ENCODE measurements at places on chromosomes 7 and 10. TPM values are rescaled to one million over a fixed set of nuclear protein-coding genes. Genes with fewer than 3 reads are reported as not detected.

DNA sequence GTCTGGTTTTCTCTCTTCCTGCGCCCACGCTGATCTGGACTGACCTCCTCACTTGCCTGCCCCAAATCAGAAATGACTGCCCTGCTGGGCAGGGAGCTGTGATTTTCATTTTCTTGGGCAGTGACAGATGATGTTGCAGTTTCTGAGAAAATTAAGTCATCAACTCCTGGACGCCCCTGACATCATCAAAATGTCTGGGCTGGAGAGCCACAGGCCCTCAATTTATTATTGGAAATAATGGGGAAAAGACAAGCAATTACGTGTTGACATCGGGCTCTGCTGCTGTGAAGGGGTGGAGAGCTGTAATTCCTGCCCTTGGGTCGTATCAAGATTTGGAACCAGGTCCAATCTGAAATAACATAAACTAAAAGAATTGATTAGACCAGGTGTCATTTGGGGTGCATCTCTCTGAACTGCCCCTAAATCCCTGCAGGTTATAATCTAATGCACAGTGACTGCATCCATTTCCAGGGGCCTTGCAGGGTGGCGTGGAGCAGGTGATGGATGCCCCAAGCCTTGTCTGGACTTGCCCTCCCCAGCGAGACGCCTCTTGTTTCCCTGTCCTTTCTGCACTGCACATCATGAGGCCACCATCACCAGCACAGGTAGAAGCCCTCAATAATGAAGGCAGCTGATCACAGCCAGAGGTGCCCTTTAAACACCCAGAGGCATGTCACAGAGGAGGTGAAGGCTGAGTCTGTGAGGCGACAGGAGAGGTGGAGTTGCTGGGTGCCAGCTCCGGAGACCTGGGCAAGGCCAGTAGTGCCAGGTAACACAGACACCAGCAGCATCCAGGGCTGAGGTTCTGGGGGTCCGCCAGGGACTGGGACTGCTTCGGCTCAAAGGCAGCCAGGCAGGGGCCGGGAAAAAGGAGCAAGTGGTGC, 98.7 kb downstream of the HTR5A start:
- no peak overlapping the region for H3K27ac ChIP-seq
- no peak overlapping the region for H3K4me3 ChIP-seq
- peaks cover 14% of the 10 kb centered on the region for H3K4me1 ChIP-seq
- no peaks in the 10 kb centered on the region for H3K36me3 ChIP-seq
- DNase-seq: no peak

- no peak overlapping the region for H3K4me3 ChIP-seq
- H3K27ac ChIP-seq: no peak overlapping the region
- peaks cover 5% of the 10 kb centered on the region for H3K36me3 ChIP-seq
- no peaks in the 10 kb centered on the region for H3K27me3 ChIP-seq
Measured at GRCh38 chr10:110479710-110480109, 18.0 kb upstream of the DUSP5 start.

- H3K4me1 ChIP-seq: no peaks in the 10 kb centered on the region
- no peak overlapping the region for H3K27ac ChIP-seq
- no peaks in the 10 kb centered on the region for H3K27me3 ChIP-seq
- no peak for DNase-seq
- H3K36me3 ChIP-seq: no peaks in the 10 kb centered on the region
- H3K4me3 ChIP-seq: no peak overlapping the region
Measured at GRCh38 chr7:107779647-107780099, 23.4 kb downstream of the SLC26A3 start.

GRCh38 chr7:142412551-142413193, 154.8 kb upstream of the PRSS58 start:
- DNase-seq: peak; percentile 66
- H3K4me3 ChIP-seq: no peak overlapping the region
- H3K27ac ChIP-seq: no peak overlapping the region
- H3K36me3 ChIP-seq: no peaks in the 10 kb centered on the region

DNA sequence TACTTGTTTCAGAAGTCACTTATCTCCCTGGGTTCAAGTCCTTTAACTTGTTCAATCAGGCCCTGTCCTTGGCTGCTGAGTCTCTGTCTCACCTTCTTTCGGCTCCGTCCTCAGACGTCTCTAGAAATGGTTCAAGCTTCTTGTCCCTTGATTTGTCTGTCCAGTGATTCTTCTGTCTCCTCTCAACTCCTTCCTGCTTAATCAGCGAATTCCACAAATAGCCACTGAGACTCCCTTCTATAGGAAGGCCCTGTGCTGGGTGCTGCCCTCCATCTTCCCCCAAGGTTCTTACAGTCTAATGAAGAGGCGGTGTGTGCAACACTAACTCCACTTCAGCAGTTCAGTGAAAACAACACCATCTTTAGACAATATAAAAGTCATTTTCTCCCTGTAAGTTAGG, 12.7 kb downstream of the FAM241B start:
- H3K27ac ChIP-seq: no peak overlapping the region
- H3K36me3 ChIP-seq: peaks cover 6% of the 10 kb centered on the region
- H3K27me3 ChIP-seq: no peaks in the 10 kb centered on the region
- H3K4me3 ChIP-seq: no peak overlapping the region

GRCh38 chr7:87159538-87159937, 7.3 kb downstream of the DMTF1 start:
- no peaks in the 10 kb centered on the region for H3K27me3 ChIP-seq
- peaks cover 35% of the 10 kb centered on the region for H3K36me3 ChIP-seq
- peaks cover 18% of the 10 kb centered on the region for H3K4me1 ChIP-seq

GRCh38 chr10:48834189-48834965, 105.3 kb downstream of the LRRC18 start:
- H3K4me3 ChIP-seq: no peak overlapping the region
- no peaks in the 10 kb centered on the region for H3K4me1 ChIP-seq
- no peak for DNase-seq
- no peak overlapping the region for H3K27ac ChIP-seq
- H3K27me3 ChIP-seq: peaks cover 44% of the 10 kb centered on the region

GRCh38 chr7:156504687-156505545, 135.7 kb upstream of the RNF32 start:
- H3K4me3 ChIP-seq: no peak overlapping the region
- no peaks in the 10 kb centered on the region for H3K4me1 ChIP-seq
- H3K27me3 ChIP-seq: peaks cover 22% of the 10 kb centered on the region
- H3K36me3 ChIP-seq: no peaks in the 10 kb centered on the region
- no peak overlapping the region for H3K27ac ChIP-seq

GRCh38 chr10:46236941-46237681, 49.7 kb upstream of the ANTXRL start:
- peaks cover 8% of the 10 kb centered on the region for H3K27me3 ChIP-seq
- H3K4me3 ChIP-seq: no peak overlapping the region
- H3K36me3 ChIP-seq: no peaks in the 10 kb centered on the region
- H3K4me1 ChIP-seq: no peaks in the 10 kb centered on the region

DNA sequence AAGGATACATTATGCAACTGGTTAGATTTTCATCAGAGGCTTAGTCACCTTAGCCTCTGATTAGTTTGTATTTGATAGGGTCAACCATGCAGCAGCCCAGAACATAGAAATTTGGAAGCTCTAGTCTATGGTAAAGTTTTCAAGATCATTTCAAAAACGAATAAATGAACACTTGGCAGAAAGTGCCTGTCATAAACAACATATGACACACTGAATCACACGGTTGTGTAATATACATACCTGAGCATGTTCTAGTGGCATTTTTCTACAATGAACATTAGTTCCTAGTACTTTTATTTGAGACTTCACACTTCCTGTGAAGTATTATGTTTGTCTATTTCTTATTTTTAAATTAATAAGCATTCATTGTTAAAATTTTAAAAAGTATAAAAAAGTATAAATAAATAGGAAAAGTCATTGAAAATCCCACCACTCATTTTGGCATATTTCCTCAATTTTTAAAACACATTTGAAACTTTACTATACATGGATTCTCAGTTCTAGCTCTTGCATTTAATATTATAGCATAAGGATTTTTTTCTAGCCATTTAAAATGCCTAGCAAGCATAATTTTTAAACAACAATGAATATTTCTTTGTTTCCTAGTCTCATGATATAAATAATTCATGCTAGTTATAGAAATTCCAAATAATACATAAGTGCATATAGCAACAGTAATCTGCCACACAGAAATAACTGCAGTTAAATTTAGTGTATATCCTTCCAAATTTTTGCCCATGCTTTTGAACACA, 25.7 kb upstream of the PRPS1L1 start:
- H3K36me3 ChIP-seq: no peaks in the 10 kb centered on the region
- peaks cover 6% of the 10 kb centered on the region for H3K4me1 ChIP-seq
- no peak overlapping the region for H3K27ac ChIP-seq
- peak; percentile 37 for DNase-seq
- no peak overlapping the region for H3K4me3 ChIP-seq

- no peaks in the 10 kb centered on the region for H3K36me3 ChIP-seq
- DNase-seq: no peak
- H3K27ac ChIP-seq: no peak overlapping the region
- no peak overlapping the region for H3K4me3 ChIP-seq
Measured at GRCh38 chr7:150663802-150664494, 21.6 kb upstream of the GIMAP2 start.

- DNase-seq: no peak
- no peak overlapping the region for H3K27ac ChIP-seq
- no peaks in the 10 kb centered on the region for H3K36me3 ChIP-seq
- H3K27me3 ChIP-seq: no peaks in the 10 kb centered on the region
- H3K4me1 ChIP-seq: no peaks in the 10 kb centered on the region
Measured at GRCh38 chr7:26428571-26428970, 136.9 kb downstream of the SNX10 start.

DNA sequence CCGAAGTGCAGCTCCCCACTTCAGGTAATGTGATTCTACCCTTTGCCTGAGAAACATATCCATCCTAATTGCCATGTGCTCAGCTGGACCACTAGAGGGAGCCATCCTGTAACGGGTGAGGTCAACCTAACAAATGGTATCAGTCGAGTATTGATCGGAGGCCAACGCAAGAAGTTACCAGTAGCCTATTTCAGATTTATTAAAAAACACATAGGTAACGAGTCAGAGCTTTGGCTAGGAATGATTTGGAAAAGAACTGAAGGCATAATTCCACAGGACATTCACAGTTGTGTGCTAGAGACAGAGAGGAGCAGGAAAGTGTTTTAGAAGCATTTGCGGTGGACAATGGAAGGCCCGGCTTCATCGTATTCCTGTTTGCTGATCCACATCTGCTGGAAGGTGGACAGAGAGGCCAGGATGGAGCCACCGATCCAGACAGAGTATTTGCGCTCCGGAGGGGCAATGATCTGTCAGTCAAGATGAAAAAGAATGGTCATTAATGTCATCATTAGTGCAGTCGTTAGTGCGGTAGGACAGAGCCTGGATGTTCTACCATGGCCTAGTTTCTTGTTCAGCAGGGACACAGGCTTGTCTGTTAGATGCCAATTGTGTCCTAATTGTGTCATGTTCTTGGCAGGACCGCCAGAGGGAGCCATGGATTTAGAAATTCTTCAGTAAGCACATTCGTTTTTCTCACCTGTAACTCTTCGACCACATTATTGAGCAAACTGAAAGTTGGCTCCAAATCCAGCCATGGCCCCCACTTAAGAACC, 17.5 kb downstream of the ACTA2 start:
- peak overlapping the region; percentile 2 for H3K27ac ChIP-seq
- DNase-seq: peak; percentile 84
- H3K4me1 ChIP-seq: peaks cover 20% of the 10 kb centered on the region
- H3K4me3 ChIP-seq: no peak overlapping the region

- DNase-seq: peak; percentile 15
- peak overlapping the region; percentile 82 for H3K27ac ChIP-seq
- peaks cover 11% of the 10 kb centered on the region for H3K4me1 ChIP-seq
- no peaks in the 10 kb centered on the region for H3K36me3 ChIP-seq
- peak overlapping the region; percentile 47 for H3K4me3 ChIP-seq
- no peaks in the 10 kb centered on the region for H3K27me3 ChIP-seq
Measured at GRCh38 chr10:3622845-3623621, 162.0 kb downstream of the KLF6 start.

DNA sequence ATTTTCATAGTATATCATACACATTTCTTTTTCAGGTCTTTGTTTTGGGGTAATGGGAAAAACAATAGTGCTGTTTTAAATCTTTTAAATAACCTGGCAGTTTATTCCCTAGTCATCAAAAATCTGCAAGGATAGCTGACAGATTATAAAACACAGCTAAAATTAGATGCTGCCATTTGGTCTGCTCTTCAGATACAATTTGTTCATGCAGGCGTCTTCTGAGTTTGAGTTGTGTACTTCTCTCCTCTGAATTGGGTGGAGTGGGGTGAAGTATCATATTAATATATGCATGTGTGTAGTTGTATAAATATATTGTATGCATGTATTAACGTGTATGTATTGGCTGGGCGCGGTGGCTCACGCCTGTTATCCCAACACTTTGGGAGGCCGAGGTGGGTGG, 42.9 kb upstream of the ST7 start:
- DNase-seq: no peak
- H3K4me3 ChIP-seq: no peak overlapping the region
- no peaks in the 10 kb centered on the region for H3K27me3 ChIP-seq
- no peak overlapping the region for H3K27ac ChIP-seq

GRCh38 chr7:47568547-47568946, 13.4 kb downstream of the TNS3 start:
- no peak overlapping the region for H3K27ac ChIP-seq
- peaks cover 58% of the 10 kb centered on the region for H3K36me3 ChIP-seq
- no peak for DNase-seq
- peaks cover 26% of the 10 kb centered on the region for H3K4me1 ChIP-seq
- no peaks in the 10 kb centered on the region for H3K27me3 ChIP-seq

DNA sequence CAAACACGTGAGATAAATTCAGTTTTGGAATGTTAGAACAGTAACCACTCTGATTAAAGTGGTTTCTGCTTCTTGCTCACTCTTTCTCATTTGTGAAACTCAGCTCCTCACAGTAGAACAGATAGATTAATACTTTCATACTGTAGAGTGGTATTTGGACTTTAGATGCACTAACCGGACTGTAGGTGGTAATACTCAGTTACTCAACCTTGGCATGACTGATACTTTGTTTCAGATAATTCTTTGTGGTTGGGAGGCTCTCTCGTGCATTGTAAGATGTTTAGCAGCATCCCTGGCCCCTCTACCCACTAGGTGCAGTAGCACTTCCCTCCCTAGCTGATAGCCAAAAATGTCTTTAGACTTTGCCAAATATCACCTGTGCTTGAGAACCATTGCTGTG, 37.6 kb downstream of the MCU start:
- no peaks in the 10 kb centered on the region for H3K36me3 ChIP-seq
- no peak overlapping the region for H3K27ac ChIP-seq
- H3K4me3 ChIP-seq: no peak overlapping the region

DNA sequence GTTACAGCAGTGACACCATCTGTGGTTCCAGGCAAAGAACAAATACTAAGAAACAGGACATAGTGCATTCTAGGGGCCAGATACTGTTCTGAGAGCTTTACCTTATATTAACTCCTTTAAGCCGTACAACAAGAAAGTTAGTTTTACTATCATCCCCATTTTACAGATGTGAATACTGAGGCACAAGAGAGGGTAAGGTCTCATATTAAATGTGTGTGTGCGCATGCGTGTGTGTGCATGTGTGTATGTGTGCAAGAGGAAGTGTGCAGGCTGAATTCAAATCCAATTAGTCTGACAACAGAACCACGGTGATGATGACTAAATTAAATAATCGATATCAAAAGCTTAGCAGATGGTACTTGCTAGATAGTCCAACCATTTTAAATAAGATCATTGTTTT, 11.0 kb downstream of the TECTB start:
- H3K4me3 ChIP-seq: no peak overlapping the region
- DNase-seq: no peak
- peaks cover 16% of the 10 kb centered on the region for H3K4me1 ChIP-seq
- no peaks in the 10 kb centered on the region for H3K36me3 ChIP-seq
- no peak overlapping the region for H3K27ac ChIP-seq

GRCh38 chr10:46525824-46526681, 30.4 kb downstream of the GPRIN2 start:
- H3K36me3 ChIP-seq: no peaks in the 10 kb centered on the region
- no peaks in the 10 kb centered on the region for H3K4me1 ChIP-seq
- H3K27me3 ChIP-seq: no peaks in the 10 kb centered on the region
- H3K27ac ChIP-seq: no peak overlapping the region

Gene PRSS37
- not detected for total RNA-seq

Gene LRIT1
- total RNA-seq: not detected

Gene CLDN3
- total RNA-seq: not detected

Gene EPC1
- total RNA-seq: 25.5 TPM

All from MCF 10A (cell line).